ENCODE measurements at places on chromosomes 1 and 21.

- no peak for DNase-seq
Observed at GRCh38 chr1:112457241-112457640, 51.5 kb upstream of the WNT2B start.

- DNase-seq, result no peak
Observed at GRCh38 chr21:18760247-18760646, 356.7 kb upstream of the TMPRSS15 start.

GRCh38 chr1:213507472-213508223, 456.6 kb downstream of the RPS6KC1 start:
- DNase-seq, result peak; percentile 85

- no peak for DNase-seq
Observed at GRCh38 chr21:14058566-14058965, 152.2 kb downstream of the LIPI start.

- no peak for DNase-seq
Observed at GRCh38 chr1:231415018-231415583, 7.0 kb downstream of the EGLN1 start.

GRCh38 chr1:215064327-215064726, 18.2 kb upstream of the KCNK2 start:
- DNase-seq, result no peak

Data from NCI-H2081 (cell line).